T-helper 9 cell (primary cell): ENCODE measurements at places on chromosomes 1 and 21.

GRCh38 chr21:29423099-29423870, 124.6 kb downstream of the BACH1 start:
- DNase-seq, result no peak

DNA sequence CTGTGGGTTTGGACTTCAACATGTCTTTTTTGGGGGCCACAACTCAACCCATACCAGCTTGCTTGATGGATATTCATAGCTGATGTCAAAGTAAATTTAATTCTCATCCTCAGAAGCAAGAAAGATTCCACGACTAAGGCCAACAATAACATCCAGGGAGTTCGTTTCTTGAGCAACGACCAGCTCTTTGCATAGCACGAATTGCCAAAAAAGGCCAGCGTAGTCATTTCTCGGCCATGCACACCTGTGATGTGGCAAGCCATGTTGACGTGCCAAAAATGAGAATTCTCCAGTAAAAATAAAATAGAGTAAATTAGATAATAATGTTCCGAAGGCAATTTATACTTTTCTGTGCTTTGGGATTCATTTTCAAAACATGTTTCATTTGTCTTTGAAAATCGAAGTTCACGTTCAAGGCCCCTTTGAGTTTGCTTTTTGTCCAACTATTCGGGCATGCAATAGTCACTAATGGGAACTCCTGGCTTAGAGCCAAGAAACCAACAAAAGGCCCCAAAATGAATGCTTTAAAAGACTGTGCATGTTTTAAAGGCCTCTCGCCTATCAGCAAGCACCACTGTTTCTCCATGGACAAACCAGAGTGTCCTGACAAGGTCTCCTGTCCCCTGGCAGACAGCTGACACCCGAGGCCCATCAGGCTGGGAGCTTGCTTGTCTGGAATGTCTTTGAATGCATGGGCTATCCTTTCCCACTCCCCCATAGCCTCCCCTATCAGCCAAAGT, 14.4 kb upstream of the IGSF5 start:
- no peak for DNase-seq

DNA sequence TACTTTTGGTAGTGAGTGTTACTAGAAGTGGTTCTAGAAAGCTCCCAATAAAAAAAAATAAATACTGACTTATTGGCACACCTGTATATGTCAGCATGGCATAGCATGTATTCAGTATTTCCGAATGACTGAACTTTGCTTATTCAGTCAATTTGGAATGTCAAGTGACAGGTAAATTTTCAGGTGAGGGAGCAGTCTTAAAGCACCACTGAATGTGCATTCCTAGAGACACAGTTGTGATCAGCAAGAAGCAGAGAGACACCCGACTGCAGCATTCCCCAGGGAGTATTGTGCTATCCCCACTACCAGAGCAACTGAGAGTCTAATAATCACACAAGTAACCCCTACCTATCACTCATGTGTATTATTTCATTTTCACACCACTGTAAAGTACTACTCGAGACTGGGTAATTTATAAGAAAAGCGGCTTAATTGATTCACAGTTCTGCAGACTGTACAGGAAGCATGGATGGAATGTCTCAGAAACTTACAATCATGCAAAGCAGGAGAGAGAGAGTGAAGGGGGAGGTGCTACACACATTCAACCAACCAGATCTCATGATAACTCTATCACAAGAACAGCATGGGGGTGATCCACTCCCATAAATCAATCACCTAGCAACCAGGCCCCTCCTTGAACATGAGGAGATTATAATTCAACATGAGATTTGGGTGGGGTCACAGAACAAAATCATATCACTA, 201.5 kb downstream of the TBX15 start:
- DNase-seq, result no peak

GRCh38 chr1:226723657-226724532, 15.2 kb downstream of the ITPKB start:
- DNase-seq, result no peak

- DNase-seq, result no peak
Observed at GRCh38 chr1:236854605-236854983, 59.5 kb downstream of the MTR start.

DNA sequence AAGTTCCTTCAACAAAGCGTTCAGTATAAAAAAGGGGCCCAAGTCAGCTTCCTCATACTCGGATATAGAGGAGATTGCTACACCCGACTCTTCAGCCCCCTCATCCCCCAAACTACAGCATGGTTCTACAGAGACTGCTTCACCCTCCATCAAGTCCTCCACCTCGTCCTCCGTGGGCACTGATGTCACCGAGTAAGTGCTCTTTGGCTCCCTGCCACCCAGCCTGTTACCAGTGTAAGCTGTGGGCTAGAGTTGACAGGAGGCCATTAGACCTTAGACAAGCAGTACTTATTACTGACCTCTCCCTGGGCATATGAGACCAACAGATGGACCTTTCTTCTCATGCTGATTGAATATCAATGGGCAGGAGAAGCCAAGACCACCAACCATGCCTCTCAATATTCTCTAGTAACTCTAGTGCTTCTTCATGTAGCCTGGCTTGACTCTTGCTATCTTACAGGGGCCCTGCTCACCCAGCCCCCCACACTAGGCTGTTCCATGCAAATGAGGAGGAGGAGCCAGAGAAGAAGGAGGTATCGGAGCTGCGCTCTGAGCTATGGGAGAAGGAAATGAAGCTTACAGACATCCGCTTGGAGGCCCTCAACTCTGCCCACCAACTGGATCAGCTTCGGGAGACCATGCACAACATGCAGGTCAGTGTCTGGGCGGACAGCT, 20.9 kb upstream of the IPO9 start:
- no peak for DNase-seq

GRCh38 chr1:214546084-214546483, 5.3 kb downstream of the PTPN14 start:
- DNase-seq, result no peak

GRCh38 chr21:15080526-15080925, 15.7 kb upstream of the NRIP1 start:
- no peak for DNase-seq
